ENCODE measurements at places on chromosomes 12 and 14.

DNA sequence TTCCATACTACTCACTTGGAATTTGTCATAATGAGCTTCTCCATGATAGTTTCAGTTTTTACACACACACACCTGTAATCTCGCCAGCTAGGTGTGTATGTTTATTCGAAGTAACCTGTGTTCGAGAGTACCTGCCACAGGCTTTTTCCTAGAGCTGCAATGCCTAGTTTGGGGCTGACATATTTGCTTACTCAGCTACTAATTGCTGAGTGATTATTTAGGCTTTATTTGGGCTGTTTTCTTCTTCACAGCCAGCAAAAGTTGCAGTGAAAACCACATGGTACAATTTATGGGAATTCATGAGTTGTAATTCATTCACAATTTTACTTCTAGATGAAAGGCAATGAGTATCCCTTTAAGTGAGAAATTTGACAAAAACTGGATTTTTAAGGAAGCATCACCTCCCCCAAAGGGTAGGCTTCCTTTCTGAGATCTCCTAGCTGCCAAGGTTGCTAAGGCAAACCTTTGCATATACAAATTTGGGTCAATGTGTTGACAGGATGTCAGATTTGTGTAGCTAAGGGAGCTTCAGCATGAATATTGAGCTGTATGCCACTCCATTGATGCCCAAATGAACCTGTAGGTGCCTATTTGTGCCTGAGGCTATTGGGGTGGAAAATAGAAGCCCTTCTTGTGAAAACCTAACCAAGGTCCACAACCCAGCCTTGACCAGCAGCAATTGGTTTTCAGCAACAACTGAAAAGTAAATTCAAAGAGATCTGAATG, 108.7 kb upstream of the OTX2 start:
- no peak for DNase-seq

GRCh38 chr14:69749956-69750355, 17.0 kb upstream of the SRSF5 start:
- no peak for DNase-seq

DNA sequence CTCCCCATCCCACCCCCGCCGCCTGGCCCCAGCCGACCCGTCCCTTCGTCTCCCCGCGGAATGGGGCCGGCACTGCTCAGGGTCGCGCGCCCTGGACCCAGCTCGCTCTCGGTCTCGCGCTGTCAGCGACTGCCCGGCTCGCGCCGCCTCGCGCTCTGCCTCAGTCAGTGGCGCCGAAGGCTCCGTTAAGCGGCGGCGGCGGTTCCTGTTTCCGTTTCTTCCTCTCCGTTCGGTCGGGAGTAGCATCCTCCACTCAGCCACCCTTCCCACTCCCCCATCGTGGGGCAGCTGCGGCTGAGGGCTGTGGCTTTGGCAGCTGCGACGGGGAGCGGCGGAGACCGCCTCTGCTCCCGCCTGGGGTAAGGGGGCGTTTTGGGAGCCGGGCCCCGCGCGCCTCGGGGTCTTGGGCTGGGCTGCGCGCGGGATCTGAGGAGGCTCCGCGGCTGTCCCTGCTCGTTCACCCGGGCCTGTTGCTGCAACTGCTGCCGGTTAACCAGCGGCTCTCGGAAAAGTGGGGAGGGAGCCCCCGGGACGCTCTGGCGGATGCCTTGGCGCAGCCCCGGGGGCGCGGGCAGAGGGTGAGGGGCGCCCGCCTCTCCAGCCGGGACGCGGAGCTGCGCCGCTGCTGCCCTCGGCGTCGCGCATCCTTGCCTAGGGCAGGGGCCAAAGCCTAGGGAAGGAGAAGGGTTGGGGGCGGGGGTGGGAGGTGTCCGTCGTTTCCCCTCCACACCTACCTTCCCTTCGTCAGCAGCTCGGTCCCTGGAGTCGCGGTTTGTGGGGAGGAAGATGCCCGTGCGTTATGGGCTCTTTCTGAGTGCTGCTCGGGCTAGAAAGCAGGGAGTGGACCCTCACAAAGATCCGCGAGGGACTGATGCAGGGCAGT, 567 bp downstream of the FUT8 start:
- DNase-seq: peak; percentile 78

DNA sequence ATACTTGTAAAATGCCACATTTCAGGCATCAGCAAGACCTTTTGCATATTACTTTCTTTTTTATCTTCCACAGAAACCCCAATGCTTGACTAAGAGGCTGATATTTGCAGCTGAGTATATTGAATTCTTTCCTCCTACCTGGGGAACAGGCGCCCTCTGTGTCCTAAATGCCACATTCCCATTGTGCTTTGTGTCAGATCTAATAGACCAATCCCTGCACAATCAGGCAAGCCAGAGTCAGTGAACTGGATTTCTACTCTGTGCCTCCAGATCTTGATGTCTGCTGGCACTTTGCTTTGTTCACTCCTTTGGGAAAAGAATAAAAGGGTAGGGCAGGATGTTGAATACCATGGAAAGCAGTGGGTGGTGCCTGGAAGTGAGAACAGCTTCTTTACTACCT, 22.4 kb upstream of the TAS2R42 start:
- DNase-seq: no peak

- no peak for DNase-seq
These were observed 8.4 kb upstream of the INF2 start for GRCh38 chr14:104680806-104681688.
